ENCODE measurements at places on chromosomes 5 and 9.
A peak's percentile ranks its signal among the peaks of the same experiment; 100 is the strongest.

DNA sequence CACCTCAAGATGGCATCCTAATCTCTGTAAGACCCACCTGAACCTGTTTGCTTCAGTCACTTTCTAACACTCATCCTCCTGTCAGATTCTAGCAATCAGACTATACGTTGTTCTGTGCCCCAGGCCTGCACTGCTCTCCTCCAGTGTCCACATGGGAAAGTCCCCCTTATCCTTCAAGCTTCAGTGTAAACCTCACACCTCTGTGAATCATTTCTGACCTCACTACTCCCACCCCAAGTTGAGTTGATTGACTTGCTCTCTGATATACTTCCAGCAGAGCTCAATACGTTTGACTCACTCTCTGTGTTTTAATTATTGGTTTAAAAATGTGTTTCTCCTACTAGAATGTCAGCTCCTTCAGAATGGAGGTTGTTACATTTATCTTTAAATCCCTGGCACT, 240.2 kb downstream of the FBXL17 start:
- no peak for DNase-seq

DNA sequence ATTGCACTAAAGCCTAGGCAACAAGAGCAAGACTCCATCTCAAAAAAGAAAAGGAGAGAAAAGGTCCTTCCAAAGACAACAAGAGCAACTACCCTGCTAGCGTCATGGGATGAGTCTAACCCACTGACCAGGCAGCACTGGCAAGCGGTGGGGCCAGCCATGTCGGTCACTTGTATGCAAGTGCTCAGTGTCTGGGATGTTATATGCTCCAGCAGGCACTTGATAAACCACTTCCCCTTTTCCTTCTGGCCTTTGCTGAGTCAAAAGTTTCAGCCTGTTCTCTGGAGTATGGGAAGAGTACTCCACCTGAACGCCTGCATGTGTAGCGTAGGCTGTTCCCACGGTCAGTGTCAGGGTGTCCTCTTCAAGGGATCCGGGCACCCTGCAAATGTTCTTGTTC, 9.2 kb upstream of the MXD3 start:
- no peak for DNase-seq

DNA sequence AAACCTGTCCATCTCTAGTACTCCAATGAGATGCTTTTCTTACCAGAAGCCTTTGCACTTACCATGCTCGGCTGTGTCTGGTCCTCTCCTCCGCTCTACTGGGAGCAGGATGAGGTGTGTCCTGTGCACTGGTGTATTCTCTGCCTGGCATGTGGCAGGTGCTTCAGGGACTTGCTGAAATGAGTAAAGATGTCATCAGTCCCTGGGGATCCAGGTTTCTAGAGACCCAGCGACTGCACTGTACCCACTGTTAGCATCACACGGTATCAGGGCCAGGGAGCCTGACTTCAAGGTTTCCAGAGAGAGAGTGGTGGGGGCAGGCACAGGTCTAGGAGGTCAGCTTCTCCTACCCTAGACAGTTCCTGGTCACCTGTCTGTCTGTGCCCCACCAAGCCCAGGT, 10.5 kb downstream of the PTTG1 start:
- DNase-seq = no peak

- DNase-seq = no peak
These were observed 16.6 kb upstream of the PSMD5 start for GRCh38 chr9:120859361-120859760.

GRCh38 chr9:19440823-19441580, 32.2 kb downstream of the ACER2 start:
- no peak for DNase-seq

DNA sequence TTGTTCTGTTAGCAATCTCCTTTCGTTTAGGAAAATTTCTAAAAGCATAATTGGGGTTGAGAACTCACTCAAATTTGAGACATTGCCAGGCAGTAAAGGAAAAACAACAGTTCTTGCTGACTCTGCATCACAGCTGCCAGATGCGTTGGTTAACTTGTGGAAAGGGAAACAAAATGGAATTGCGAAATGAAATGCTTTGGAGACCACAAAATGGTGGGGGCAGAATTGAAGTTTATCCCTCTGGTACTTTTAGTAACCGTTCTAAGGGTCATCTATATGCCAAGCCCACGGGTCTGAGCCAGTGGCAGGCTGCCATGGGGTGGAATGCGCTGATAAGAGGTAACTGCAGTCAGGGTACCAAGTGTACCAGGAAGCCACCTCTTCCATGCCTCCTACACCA, 28.6 kb upstream of the SELENOP start:
- peak; percentile 66 for DNase-seq

DNA sequence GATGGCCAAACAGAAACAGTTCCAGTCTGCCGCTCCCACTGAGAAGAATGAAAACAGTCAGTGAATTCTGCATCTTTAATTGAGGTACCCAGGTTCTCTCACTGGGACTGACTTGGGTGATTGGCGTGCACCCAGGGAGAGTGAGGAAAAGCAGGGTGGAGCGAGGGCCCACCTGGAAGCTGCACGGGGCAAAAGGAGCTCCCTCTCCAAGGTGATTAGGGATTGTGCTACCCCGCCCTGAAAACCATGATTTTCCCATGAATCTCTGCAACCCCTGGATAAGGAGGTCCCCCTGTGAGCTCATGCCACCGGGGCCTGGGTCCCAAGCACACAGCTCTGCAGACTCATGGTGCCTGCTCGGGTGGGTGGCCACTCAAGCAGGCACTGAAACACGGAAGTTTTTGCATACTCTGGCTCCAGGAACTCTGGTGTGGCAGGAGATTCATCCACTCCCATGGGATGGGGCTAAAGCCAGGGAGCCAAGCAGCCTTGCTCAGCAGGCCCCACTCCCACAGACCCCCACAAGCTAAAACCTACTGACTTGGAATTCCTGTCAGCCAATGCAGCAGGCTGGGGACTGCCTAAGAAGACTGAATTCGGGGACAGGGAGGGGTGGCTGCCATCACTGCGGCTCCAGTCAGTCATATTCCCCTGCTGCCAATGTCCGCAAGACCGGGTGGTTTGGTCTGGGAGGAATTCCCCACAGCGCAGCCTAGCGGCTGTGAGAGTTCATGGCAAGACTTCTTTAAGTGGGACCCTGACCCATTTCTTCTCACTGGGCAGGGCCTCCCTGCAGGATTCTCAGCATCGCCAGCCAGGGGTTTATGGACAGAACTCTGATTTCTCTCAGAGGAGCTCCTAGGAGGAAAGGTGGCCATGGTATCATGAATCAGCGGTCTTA, 652.2 kb upstream of the RGMB start:
- no peak for DNase-seq

GRCh38 chr9:5549658-5550650, 39.6 kb downstream of the PDCD1LG2 start:
- DNase-seq = no peak

- DNase-seq = no peak
These were observed 55.2 kb upstream of the FYB1 start for GRCh38 chr5:39274398-39275085.

DNA sequence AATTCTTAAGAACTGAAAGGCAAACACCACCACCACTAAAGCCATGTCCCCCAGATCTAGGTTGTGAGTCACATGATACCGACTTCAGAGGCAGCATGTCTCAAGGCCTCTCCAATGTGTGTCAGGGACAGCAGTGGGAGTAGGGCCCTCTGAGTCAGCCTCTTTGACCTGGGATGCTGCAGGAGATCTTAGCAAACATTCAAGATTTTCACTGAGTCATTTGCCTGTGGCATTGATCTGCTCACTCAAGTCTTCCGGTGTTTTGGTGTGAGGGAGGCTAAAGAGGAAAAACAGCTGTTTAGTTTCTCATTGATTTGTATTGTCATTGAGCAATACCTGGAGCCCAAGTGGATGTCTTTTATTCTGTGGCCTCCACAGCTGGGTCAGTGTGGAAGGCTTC, 36.1 kb downstream of the TMC1 start:
- peak; percentile 21 for DNase-seq

GRCh38 chr9:14372437-14373335, 58.7 kb upstream of the NFIB start:
- DNase-seq = peak; percentile 70

DNA sequence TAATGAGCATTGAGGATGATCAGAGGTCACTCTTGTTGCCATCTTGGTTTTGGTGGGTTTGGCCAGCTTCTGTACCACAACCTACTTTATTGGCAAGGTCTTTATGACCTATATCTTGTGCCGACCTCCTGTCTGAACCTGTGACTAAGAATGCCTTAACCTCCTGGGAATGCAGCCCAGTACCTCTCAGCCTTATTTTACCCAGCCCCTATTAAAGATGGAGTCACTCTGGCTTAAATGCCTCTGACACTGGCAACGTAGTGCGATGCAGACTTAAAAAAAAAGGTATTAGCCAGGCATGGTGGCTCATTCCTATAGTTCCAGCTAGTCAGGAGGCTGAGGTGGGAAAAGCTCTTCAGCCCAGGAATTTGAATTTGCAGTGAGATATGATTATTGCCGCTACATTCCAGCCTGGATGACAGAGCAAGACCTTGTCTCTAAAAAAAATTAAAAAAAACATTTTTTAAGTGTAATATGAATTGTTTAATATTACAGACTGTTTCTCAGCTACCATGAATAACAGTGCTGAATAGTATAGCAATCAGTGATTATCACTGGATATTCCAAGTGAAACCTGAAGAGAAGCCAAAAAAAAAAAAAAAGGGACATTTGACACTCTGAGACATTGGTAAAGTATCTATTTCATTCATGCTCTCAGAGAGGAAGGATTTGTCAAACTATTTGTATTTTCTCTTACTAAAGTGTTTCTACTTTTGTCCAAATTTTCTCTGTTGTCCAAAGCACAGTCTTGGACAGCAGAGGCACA, 18.3 kb upstream of the STOM start:
- no peak for DNase-seq

GRCh38 chr5:154849791-154850201, 607 bp downstream of the FAXDC2 start:
- peak; percentile 63 for DNase-seq

DNA sequence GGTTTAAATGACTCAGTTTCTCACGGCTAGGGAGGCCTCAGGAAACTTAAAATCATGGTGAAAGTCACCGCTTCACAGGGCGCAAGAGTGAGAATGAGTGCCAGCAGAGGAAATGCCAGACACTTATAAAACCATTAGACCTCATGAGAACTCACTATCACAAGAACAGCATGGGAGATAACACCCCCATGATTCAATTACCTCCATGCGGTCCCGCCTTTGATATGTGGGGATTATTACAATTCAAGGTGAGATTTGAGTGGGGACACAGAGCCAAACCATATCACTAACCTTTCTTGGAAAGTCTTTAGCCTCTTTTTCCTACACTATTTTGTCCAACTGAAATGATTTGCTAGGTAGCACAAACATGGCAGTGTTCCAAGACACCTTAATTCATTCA, 533.9 kb upstream of the NUDT12 start:
- no peak for DNase-seq

GRCh38 chr5:171676286-171676944, 109.2 kb upstream of the SMIM23 start:
- no peak for DNase-seq

GRCh38 chr9:79470954-79471353, 100.8 kb upstream of the TLE4 start:
- no peak for DNase-seq

DNA sequence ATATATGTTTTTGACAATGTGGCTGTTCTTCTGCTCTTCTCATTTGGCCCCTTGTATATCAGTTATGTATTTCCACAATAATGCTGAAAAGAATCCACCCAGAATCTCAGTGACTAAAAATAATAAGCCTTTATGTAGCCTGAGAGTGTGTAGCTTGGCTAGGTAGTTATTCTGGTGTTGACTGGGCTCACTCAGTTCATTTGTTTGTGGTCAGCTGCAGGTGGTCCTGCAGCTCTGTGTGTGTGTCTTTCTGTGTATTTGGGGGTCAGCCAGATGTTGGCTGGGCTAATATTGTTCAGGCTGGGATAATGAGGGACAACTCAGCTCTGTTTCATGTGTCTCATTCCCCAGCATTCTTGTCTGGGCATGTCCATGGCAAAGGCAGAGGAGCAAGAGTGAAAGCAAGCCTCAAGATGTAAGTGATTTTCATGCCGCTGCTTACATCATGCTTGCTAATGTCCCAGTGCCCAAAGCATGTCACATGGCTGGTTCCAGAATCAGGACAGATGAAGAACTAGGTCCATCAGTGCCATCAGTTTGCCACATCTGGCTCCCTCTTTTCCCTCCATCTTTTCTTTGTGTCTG, 162.8 kb downstream of the KCTD16 start:
- DNase-seq = no peak

GRCh38 chr5:14742498-14742897, 78.0 kb downstream of the OTULIN start:
- peak; percentile 35 for DNase-seq

DNA sequence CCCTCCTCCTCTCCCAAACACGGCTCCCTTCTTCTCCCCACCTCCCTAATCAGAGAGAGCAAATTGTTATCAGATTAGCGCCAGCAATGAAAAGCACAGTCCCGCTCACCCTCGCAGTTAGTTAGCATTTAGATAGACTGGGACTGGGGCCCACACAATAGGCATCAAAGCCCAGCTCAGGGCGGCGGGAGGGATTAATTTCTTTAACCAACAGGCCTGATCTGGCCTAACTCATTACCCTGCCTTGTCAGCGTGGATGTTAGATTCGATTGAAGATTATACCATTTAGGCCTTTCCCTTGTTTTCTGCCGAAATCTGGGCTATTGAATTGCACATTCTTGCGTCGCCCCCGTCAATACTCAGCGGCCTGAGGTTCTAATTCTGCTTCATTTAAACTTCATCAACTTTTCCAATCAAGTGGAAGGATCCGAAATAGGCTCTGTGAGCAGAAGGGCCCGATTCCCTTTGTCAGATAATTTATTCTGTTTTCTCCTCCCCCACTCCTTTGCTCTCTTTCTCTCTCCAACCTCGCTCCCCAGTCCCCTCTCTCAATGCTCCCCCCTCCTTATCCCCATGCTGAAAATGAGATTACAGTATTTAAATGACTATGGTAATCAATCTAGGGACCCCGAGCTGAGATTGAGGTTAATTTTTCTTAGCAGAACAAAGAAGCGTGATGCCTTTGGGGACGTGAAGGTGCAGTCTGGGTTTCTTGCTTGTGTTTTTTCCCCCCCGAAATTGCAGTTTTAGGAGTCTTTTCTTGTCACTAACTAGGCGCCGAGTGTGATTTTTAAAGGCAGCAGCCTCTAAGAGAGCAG, 15.1 kb downstream of the CFAP77 start:
- DNase-seq = peak; percentile 65

DNA sequence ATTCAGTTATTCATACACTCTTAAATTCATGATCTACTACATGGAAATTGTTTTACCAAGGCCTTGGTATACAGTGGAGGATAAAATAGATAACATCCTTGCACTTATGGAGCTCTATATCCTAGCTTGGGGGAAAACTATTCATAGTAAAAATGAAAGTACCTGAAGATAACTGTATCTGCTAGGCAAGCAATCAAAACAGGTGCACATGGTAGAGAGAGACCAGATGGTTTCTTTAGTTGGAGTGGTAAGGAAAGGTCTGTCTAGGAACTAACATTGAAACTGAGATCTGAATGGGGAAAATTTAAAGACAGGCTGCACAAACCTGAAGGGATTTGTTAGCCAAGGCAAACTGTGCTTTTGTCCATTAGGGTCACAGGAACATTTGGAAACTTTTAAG, 11.1 kb upstream of the SLCO4C1 start:
- DNase-seq = no peak

DNA sequence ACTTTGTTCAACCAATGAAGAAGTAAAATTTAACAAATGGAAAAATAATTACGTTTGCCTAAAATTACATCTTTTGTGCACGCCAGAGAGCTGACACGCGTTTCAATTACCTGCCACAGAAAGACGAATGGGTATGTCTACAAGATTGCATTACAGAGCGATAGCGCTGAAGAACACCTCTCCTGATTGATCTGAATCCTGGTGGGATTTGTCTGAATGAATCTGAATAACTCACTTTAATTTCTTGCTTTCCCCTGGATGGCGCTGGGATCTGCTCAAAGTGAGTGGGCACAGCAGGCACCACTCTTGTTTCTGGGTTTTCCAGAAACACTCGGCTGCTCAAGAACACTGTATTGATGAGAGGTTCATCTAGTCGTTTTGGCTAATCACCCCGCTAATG, 148.8 kb upstream of the TBC1D2 start:
- DNase-seq = no peak

All from eye (tissue), 1 donor.